ENCODE measurements at places on chromosomes 1 and 21.

- no peak for DNase-seq
Measured at GRCh38 chr1:105785021-105785420, 1271.5 kb upstream of the PRMT6 start.

DNA sequence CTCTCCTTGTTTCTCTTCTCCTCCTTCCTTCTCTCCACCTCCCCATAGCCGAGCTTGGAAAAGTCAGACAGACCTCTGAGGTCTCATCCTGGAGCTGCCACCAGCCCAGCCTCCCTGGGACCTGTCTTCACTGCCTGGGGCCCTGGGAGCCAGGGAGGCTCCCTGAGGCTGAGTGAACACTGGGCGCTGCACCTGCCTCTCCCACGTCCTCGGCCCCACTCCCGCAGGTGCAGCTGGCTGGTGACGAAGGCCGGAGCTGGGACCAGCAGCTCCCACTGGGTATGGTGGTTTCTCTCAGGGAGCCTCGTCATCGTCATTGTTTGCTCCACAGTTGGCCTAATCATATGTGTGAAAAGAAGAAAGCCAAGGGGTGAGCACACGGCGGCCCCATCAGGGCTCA is 5.3 kb downstream of the TNFRSF14 start:
- DNase-seq: no peak

- no peak for DNase-seq
Measured at GRCh38 chr1:156281281-156281680, 1.3 kb downstream of the SMG5 start.

- no peak for DNase-seq
Measured at GRCh38 chr21:36980280-36981048, 14.0 kb upstream of the HLCS start.

DNA sequence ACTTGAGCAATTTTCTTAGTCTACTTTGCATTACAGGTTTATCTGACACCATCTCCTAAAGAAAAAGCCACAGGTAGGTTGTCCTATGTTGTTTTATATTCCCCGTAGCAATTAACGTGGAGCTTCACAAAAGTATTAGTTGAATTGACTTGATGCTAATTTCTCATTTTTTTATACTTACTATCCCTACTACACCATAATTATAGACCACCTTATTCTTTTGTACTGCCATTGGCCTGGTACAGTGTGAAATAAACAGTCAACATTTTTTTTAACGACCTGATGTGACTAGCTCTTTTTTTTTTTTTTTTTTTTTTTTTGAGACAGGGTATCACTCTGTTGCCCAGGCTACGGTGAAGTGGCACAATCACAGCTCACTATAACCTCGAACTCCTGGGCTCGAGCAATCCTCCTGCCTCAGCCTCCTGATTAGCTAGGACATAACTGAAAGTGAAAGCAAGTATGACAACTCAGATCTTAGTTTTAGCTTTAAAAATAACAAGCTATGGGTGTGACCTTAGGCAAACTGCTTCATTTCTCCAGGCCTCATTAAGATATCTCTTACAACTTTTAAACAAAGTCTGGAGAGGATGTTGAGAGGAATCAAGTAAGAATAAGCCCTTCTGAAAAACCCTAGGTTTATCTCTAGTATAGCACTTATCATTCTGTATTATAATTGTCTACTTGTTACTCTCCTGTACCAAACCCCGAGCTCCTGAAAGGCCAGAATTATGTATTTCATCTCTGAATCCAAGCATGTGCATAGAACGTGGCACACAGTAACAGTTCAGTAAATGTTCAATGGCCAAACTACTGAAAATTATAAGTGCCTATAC is 49.5 kb downstream of the LUZP1 start:
- no peak for DNase-seq

DNA sequence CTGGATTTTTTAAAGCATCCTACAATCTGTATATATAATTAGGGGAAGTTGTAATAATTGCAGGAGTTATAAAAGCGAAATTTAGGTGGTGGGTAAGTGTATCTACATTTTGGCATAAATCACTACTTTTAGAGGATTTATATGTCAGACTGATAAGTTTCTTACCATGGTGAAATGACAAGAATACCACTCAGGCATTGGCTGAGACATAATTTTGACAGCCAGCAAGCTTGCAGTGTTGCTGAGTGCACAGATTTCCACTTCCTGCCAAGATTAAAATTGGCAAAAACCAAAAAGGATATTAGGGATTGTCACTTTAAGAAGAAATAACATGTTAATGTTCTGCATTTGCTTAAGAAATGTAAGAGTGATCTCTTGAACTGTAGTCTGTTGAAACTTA is 28.2 kb downstream of the NFIA start:
- no peak for DNase-seq

- no peak for DNase-seq
Measured at GRCh38 chr21:25942135-25942534, 207.4 kb downstream of the GABPA start.

DNA sequence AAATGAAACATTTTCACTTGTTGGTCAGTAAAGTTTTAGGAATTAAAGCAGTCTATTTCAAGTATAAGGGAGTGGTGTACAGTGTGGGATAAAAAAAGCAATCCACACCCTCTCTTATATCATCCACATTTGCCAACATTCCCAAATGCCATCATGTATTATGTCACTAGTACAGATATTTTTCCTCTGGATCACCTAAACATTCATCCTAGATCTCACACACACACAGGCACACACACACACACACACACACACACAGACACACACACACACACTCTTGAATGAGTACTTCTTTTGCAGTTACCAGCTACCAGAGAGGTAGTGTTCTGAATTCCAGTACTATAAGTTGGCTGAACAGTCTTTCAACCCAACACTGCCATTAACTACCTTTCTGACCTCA is 1369.1 kb upstream of the ADGRL4 start:
- no peak for DNase-seq
